ENCODE measurements at places on chromosomes 2 and 18. TPM values are rescaled to one million over a fixed set of nuclear protein-coding genes. Genes with fewer than 3 reads are reported as not detected.

Gene KHK
- total RNA-seq = 4.5 TPM

Gene PEX13
- total RNA-seq = 21.9 TPM

DNA sequence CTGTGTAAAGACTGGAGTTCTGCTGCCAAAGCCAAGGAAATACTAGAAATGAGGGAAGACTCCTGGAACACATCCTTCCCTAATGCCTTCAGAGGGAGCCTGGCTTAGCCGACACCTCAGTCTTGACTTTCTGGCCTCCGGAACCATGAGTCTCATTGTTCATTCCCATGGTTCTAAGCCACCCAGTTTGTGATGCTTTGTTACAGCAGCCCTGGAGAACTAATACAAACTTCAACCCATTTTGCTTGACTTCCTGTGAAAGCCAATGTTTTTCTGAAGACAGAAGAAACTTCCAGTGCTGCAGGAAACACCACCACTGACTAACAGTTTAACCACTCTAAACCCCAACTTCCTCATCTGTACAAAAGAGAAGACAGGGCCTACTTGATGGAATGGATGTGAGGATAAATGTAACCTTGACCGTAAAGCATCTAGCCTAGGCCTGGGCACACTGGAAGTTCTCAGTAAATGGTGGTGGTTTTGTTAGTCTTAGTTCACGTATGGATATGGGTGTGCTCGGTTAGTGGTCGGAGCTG lies 85.9 kb upstream of the RFX8 start:
- no peak for DNase-seq

GRCh38 chr2:142824756-142825155 lies 52.7 kb upstream of the KYNU start:
- no peak for DNase-seq

DNA sequence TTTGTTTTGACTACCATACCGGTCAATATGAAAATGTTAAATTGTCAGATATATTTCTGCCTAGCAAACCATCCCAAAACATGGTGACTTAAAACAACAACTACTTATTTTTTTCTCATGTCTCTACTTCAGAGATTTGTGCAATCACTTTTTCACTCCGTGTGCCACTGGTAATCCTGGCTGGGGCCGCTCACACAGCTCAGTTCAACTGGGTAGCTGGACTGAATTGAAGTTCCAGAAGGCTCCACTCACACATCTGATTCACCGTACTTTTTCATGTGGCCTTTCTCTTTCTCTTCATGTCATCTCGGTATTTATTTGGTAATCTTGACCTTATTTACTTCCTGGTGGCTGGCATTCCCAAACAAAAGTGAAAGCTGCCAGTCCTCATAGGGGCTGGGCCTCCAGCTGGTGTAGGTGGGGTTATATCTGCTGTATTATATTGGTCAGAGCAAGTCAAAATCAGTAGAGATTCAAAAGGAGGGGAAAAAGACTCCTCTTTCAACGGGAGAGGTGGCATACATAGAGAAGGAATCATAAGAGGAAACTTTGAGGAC lies 513.9 kb upstream of the NXPH2 start:
- DNase-seq = no peak

- DNase-seq = no peak
These were observed 130.2 kb downstream of the CD226 start for GRCh38 chr18:69817335-69817940.

- DNase-seq = no peak
These were observed 8.7 kb downstream of the STK17B start for GRCh38 chr2:196162586-196163175.

- no peak for DNase-seq
These were observed 141.7 kb upstream of the SERPINE2 start for GRCh38 chr2:224180810-224181209.

GRCh38 chr2:69434753-69435152 lies 2.5 kb downstream of the NFU1 start:
- DNase-seq = no peak

DNA sequence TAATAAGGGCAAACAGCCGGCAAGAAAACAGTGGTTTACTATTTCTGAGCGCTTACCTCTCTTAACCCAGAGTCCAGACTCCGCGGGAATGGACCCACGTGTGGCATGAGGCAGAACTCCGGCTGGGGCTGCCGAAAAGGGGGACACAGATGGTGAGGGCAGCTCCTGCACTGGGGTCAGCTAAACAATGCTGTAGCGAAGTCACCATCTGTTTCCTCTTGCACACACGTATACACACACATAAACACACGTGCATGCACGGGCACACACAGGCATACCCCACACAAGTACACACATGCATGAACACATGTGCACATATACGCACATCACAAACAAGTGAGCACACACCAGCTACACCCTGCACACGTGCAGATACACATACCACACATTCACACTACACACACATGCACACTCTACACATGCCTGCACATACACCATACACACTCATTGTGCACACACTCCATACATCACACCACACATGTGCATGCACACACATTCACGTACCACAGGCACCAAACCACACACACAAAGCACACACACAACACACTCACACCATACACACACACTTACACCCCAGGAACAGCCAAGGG lies 105.9 kb upstream of the ID2 start:
- no peak for DNase-seq

All from Right ventricle myocardium inferior (tissue), 1 donor.